Stimulated activated CD8-positive, alpha-beta memory T cell treated with anti-CD3 and anti-CD28 coated beads, Interleukin-2, amount 100 ng/mL, for 1 hour (primary cell): ENCODE measurements at places on chromosomes 13 and 19.

DNA sequence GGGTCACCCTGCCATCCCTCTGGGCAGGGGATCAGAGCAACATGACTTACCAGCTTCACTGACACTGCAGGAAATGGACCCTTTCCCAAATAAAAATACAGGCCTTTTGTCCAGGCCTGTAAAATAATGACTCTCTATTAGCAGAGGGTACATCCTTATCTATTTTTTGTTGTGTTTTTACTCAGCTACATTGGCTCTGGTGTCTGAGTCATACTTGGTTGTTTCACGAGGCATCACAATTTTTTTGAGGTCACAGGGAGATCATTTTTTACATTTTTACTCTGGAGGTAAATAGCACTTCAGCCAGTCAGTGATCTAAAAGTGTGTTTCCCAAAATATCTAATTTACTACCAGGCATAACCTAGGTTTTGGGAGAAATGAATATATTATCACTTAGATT, 6.9 kb upstream of the HTR2A start:
- DNase-seq = no peak

DNA sequence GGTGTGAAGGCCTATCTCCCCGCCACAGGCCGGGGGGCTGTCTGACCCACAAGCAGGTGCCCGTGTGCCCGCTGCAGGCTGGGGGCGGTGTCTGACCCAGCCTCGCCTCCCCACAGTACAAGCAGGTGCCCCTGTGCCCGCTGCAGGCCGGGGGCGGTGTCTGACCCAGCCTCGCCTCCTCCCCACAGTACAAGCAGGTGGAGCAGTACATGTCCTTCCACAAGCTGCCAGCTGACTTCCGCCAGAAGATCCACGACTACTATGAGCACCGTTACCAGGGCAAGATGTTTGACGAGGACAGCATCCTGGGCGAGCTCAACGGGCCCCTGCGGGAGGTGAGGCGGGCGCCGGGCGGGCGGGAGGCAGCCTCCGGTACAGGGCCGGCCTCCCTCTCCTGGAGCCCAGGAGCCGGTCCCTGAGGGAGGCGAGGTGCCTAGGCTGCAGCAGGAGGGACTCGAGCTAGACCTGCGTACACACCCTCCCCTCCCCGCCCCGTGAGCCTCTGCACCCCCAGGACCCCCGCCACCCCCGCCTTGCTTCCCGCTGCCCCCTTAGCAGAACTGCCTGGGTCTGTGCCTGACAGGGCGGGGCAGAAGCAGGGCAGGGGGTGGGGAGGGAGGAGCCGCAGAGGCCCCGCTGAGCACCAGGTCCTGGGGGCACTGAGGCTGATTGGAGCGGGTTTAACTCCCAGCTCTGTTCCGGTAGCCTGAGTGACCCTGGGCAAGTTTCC, 20.6 kb downstream of the HCN2 start:
- no peak for DNase-seq

GRCh38 chr13:19862481-19863313, 752 bp downstream of the ZMYM5 start:
- DNase-seq = no peak

DNA sequence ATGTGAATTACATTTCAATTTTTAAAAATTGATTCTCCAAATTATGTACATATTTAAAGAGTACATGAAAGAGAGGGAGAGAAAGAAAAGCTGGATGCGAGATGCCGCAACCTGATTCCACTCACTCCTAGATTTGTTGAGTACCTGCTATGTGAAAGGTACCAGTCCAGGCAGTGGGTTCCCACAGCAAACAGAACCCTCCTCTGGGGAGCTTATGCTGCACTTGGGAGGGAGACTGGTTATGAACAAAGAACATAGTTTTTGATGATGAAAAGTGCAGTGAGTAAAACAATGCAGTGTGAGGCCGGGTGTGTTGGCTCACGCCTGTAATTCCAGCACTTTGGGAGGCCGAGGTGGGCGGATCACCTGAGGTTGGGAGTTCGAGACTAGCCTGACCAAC, 43.4 kb downstream of the ACTN4 start:
- no peak for DNase-seq

- DNase-seq = no peak
Observed at GRCh38 chr13:39302820-39303219, 264.6 kb downstream of the NHLRC3 start.

GRCh38 chr19:47464675-47465419, 6.8 kb downstream of the SLC8A2 start:
- no peak for DNase-seq

DNA sequence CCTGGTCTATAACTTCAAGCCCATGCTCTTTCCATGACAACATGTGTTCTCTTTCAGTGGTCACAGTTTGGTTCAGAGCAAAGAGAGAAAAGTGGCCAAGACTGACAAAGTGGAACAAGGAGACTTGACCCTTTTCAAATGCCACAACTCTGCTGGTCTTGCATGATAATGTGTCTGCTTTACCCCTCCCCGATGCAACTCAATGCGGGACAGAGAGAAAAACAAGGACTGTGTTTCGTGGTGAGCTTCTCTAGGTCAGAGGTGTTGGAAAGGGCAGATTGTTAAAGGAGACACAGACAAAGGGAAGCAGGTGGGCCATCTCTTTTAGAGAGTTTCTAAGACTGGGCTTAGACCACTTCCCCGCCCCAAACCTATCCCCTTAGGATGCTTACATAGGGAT, 61.6 kb upstream of the SERTM1 start:
- no peak for DNase-seq

DNA sequence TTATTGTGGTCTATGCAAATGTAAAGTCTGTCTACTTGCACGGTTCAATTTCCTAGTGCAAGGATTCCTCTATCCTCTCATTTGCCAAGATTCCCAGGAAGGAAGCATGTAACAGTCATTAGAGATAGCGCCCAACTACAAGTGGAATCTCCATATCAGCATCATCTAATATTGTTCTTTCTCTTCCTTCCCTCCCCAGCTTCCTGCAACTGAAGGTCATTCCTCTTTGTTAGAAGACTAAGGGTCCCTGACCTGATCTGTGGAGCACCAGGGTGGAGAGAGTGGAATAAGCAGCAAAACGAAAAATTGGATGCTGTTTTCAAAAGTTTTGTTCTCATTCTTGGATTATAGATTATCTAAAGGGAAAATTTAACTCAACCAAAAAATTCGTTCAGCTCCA, 714.0 kb downstream of the DIAPH3 start:
- no peak for DNase-seq

DNA sequence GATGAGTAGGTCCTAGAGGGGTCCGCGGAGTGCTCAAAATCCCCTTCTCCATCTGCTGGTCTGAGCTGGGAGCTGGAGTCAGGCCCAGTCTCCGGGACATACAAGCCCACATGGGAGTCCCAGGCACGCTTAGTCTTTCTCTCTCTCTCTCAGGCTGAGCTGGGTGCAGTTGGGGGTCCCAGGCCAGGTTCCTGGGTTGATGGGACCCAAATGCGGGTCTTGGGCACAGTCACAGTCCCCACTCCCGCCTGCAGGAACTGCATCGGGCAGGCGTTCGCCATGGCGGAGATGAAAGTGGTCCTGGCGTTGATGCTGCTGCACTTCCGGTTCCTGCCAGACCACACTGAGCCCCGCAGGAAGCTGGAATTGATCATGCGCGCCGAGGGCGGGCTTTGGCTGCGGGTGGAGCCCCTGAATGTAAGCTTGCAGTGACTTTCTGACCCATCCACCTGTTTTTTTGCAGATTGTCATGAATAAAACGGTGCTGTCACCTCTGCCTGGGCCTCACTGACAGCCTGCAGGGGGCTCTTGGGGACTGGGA, 23.8 kb downstream of the CYP4F12 start:
- DNase-seq = no peak

- DNase-seq = no peak
Observed at GRCh38 chr13:50518131-50518530, 325.4 kb downstream of the DLEU7 start.

GRCh38 chr13:38440666-38441065, 91.0 kb downstream of the UFM1 start:
- no peak for DNase-seq

DNA sequence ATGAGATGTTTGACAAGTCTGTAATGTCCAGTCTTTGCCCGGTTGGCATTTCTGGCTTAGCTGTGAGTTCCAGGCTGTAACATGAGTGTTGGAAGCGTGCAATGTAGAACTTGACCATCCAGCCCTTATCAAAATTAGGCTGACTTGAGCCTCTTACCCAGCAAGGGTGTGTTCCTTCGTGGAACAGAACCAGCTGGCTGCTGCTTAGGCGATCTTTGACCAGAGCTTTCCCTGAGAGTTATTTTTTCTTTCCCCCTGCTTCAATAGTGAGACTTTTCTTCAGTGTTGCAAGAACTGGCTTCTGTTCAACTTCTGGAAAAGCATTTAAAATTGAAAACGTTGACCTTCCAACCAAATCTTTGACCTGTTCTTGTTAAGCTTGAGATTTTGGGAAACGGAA, 6.5 kb downstream of the TNFSF13B start:
- DNase-seq = no peak

DNA sequence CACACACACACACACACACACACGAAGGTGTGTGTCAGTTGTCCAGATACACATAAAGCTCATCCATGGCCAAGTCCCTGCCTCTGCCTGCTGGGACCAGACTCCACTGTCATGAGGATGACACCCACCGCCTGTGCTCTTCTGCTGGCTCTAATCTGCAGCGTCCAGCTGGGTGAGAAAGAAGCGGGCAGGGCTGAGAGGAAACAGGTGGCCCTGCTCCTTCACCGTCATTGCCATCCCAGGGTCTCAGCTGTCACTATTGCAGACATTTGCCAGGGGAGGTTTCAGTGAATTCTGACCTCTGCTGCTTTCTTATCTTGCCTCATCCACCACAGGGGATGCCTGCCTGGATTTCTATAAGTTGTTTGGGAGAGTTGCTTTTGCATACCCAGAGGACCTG, 31.4 kb downstream of the SCGB2B2 start:
- DNase-seq = no peak

DNA sequence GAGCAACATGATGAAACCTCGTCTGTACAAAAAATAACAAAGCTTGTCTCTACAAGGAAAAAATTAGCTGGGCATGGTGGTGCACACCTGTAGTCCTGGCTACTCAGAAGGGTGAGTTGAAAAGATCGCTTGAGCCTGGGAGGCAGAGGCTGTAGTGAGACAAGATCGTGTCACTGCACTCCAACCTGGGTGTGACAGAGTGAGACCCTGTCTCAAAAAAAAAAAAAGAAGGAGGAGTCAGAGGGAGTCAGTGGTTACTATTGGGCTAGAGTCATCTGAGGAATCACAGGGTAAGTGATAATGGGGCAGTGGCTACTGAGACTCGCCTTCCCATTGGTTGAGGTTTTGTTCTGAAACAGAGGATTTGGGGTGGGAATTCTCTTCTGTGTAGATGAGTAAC, 1.9 kb upstream of the GPI start:
- no peak for DNase-seq

DNA sequence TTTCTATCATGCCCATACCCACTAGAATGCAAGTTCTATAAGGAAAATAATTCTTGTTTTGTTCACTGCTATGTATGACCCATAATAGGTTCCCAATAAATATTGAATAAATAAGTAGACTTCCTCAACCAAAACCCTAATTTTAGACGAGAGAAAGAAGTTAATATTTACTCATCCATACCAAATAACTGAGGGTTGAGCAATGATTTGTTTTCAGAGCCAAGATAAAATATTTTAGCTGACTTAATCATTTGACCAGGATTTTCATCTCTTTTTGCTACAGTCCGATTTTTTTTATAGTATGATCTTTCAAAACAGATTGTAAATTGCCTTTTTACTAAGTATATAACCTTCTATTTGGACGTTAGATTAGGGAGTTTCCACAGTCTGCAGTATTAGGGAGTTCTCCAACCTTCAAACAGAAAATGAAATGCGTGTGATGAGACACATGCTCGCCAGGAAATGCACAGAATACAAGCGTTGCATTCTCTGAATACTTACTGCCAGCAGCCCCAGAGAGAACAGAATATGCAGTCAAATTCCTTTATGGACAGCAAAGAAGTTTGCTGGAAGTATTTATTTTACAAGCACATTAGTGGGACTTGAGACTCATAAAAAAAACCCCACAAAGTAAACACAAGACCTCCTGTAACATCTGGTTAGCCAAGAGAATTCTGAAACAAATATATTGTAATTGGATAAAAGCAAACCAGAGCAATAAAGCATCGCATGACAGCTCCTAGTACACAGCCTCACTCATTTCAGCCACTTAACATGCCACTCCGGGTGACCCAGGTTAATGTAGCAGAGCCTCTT, 230.0 kb downstream of the MYO16 start:
- DNase-seq = no peak

- DNase-seq = no peak
Observed at GRCh38 chr13:46578590-46578975, 25.6 kb downstream of the LRCH1 start.

GRCh38 chr13:99429670-99430069, 71.6 kb upstream of the TM9SF2 start:
- DNase-seq = no peak

DNA sequence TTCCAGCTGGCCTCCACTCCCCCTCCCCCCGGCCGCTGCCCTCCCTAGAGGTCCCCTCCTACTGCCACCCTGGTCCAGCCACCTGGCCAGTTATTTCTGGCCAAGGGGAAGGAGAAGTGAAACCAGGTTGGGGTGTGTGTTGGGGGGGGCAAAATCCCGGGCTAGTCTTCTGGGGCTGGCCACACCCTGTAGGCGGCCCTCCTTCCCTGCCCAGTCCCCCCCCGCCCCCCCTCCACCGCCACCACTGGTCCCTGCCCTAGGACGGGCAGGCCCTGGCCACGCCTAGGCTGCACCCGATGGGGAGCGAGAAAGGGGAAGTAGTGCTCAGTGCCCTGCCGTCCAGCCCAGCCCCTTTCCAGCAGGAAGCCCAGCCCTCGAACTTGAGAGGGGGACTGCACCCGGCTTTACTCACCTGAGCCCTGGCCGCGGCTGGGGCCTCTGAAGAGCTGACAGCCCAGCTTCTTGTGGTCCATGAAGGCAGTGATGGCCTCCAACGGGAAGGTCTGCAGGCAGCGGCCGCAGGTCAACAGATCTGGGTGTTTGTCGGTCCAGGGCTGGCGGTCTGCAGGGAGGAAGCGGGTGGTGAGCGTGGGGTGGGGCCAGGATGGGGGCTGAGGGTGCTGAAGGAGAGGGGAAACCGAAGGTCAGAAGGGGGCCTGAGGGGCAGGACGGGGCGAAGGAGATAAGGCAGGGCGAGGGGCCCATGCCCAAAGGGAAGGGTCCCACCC, 813 bp downstream of the ZNF296 start:
- DNase-seq = no peak

- DNase-seq = no peak
Observed at GRCh38 chr19:5481957-5482356, 26.7 kb downstream of the ZNRF4 start.
